Activated CD4-positive, alpha-beta memory T cell treated with anti-CD3 and anti-CD28 coated beads, Interleukin-2, amount 10 ng/mL, durations not matched to agents 7 days and 5 days (primary cell): ENCODE measurements at places on chromosomes 16 and 17. TPM values are rescaled to one million over a fixed set of nuclear protein-coding genes. Genes with fewer than 3 reads are reported as not detected.
A peak's percentile ranks its signal among the peaks of the same experiment; 100 is the strongest.

- H3K4me3 ChIP-seq = no peak overlapping the region
- peaks cover 9% of the 10 kb centered on the region for H3K4me1 ChIP-seq
- H3K27me3 ChIP-seq = peaks cover 71% of the 10 kb centered on the region
Observed at GRCh38 chr17:68601565-68602288, 560 bp upstream of the FAM20A start.

DNA sequence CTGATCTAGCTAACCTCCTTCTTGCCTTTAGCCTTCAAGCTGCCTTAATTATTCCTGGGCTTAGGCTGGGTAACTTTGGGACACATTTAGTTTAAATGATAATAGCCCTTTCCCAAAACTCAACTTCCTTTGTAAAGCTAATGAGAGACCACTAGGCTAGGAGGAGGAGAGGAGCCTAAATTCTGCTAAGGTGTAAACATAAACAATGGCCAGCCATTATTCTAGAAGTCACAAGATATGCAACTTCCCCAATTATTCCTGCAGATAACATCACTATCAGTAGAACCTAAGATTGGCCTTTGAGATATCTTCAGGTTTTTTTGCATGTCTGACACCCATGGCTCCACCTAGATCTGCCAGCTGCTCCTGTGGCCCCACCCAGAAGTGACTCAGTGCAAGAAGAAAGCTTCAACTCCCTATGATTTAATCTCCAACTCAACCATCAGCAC is 131.2 kb upstream of the FAM20A start:
- H3K27me3 ChIP-seq = peaks cover 4% of the 10 kb centered on the region
- no peak overlapping the region for H3K27ac ChIP-seq
- no peaks in the 10 kb centered on the region for H3K4me1 ChIP-seq
- H3K4me3 ChIP-seq = no peak overlapping the region

GRCh38 chr17:75270966-75271232 is at the start of gene MIF4GD:
Gene MIF4GD (minus strand): TSS chr17:75271231. CDS start chr17:75270195, 1,036 bp downstream.
- no peaks in the 10 kb centered on the region for H3K27me3 ChIP-seq
- H3K4me3 ChIP-seq = peak within 1 kb of the TSS; percentile 85
- H3K4me1 ChIP-seq = peaks cover 47% of the 10 kb centered on the region
- H3K36me3 ChIP-seq = peaks cover 40% of the 10 kb centered on the region

GRCh38 chr16:85988723-85989313 is 89.9 kb downstream of the IRF8 start:
- no peak for DNase-seq
- H3K36me3 ChIP-seq = no peaks in the 10 kb centered on the region
- no peak overlapping the region for H3K4me3 ChIP-seq
- peaks cover 15% of the 10 kb centered on the region for H3K27me3 ChIP-seq
- H3K27ac ChIP-seq = no peak overlapping the region
- peaks cover 33% of the 10 kb centered on the region for H3K4me1 ChIP-seq

DNA sequence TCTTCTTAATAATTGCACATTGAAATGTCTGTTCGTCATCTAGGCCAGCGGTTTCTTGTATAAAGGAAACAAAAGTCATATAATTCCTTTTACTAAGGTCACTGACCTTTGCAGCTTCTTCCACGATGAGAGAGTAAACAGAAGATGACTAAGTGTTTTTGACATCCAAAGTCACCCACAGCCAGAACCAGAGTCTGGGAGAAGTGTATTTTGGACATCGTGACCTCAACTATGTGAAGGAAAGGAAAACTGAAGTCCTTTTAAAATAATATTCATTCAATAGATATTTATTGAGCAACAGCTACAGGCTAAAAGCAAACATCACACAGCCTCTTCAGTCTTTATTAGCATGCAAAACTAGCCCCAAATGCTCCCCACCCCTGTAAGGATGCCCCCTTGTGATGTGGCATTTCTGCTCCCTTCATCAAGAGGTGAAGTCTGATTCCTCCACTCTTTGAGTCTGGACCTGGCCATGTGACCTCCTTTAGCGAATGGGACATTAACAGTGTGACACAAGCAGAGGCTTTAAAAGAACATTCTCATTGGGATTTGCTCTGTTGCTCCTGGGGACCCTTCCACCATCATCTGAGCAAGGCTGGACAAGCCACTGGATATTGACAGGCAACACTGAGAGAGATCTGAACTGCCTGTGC is 8.1 kb upstream of the PMP22 start:
- no peak for DNase-seq
- H3K27me3 ChIP-seq = peaks cover 2% of the 10 kb centered on the region
- peaks cover 6% of the 10 kb centered on the region for H3K4me1 ChIP-seq
- H3K27ac ChIP-seq = no peak overlapping the region
- no peak overlapping the region for H3K4me3 ChIP-seq

GRCh38 chr16:7343243-7343642 is 10.6 kb downstream of the RBFOX1 start:
- no peak for DNase-seq

GRCh38 chr16:78183437-78184237 is 84.2 kb downstream of the WWOX start:
- H3K4me1 ChIP-seq = no peaks in the 10 kb centered on the region
- no peaks in the 10 kb centered on the region for H3K36me3 ChIP-seq
- no peak for DNase-seq
- no peaks in the 10 kb centered on the region for H3K27me3 ChIP-seq
- no peak overlapping the region for H3K4me3 ChIP-seq

DNA sequence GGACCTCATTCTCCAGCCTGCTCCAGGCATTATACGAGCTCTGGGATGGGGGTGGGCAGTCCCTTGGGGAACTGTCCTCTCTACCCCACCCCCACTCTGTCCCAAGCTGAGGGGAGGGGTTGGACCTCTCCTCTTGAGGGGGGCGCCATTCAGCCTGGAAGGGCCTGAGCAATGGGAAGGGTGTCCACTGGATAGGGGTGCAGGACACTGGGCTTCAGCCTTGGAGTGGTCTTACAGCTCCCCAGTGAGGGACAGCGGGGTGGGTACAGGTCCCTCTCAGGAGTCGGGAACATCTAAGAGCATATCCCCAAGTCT is 9.5 kb upstream of the CBX8 start:
- H3K4me1 ChIP-seq = peaks cover 32% of the 10 kb centered on the region
- no peak overlapping the region for H3K4me3 ChIP-seq
- peaks cover 78% of the 10 kb centered on the region for H3K27me3 ChIP-seq
- H3K36me3 ChIP-seq = peaks cover 5% of the 10 kb centered on the region

- H3K27me3 ChIP-seq = no peaks in the 10 kb centered on the region
- no peak overlapping the region for H3K4me3 ChIP-seq
- H3K4me1 ChIP-seq = peaks cover 14% of the 10 kb centered on the region
- no peak overlapping the region for H3K27ac ChIP-seq
- DNase-seq = no peak
Observed at GRCh38 chr17:2911035-2911754, 115.0 kb downstream of the RAP1GAP2 start.

GRCh38 chr17:73998653-73999645 is 204.5 kb upstream of the RPL38 start:
- H3K27ac ChIP-seq = no peak overlapping the region
- H3K36me3 ChIP-seq = no peaks in the 10 kb centered on the region
- peaks cover 20% of the 10 kb centered on the region for H3K27me3 ChIP-seq
- no peak overlapping the region for H3K4me3 ChIP-seq
- H3K4me1 ChIP-seq = no peaks in the 10 kb centered on the region

GRCh38 chr17:28744972-28745785 is 1.4 kb downstream of the TRAF4 start:
- H3K27me3 ChIP-seq = no peaks in the 10 kb centered on the region
- H3K4me1 ChIP-seq = peaks cover 36% of the 10 kb centered on the region
- peak overlapping the region; percentile 82 for H3K4me3 ChIP-seq
- H3K27ac ChIP-seq = peak overlapping the region; percentile 82
- DNase-seq = peak; percentile 50
- H3K36me3 ChIP-seq = peaks cover 38% of the 10 kb centered on the region

- no peak for DNase-seq
- H3K27ac ChIP-seq = no peak within 1 kb of the TSS
- H3K36me3 ChIP-seq = peaks cover 2% of the 10 kb centered on the region
- peaks cover 12% of the 10 kb centered on the region for H3K4me1 ChIP-seq
- H3K27me3 ChIP-seq = peaks cover 6% of the 10 kb centered on the region
Observed at GRCh38 chr17:41837761-41838538, at the start of gene KLHL10. Gene KLHL10 (plus strand): TSS chr17:41837825. CDS start chr17:41837933, 108 bp downstream.

GRCh38 chr16:10081201-10081940 is 100.9 kb downstream of the GRIN2A start:
- no peaks in the 10 kb centered on the region for H3K27me3 ChIP-seq
- H3K36me3 ChIP-seq = no peaks in the 10 kb centered on the region
- no peak overlapping the region for H3K27ac ChIP-seq
- no peak for DNase-seq
- H3K4me3 ChIP-seq = no peak overlapping the region

GRCh38 chr17:41869426-41869825 is 4.2 kb upstream of the KLHL11 start:
- H3K4me3 ChIP-seq = no peak overlapping the region
- H3K27me3 ChIP-seq = no peaks in the 10 kb centered on the region
- H3K27ac ChIP-seq = peak overlapping the region; percentile 77
- peaks cover 46% of the 10 kb centered on the region for H3K4me1 ChIP-seq

GRCh38 chr17:63275971-63276745 is 169.9 kb downstream of the CYB561 start:
- H3K4me3 ChIP-seq = no peak overlapping the region
- H3K36me3 ChIP-seq = no peaks in the 10 kb centered on the region
- no peak for DNase-seq
- H3K27ac ChIP-seq = no peak overlapping the region
- H3K4me1 ChIP-seq = peaks cover 12% of the 10 kb centered on the region

- H3K27ac ChIP-seq = peak overlapping the region; percentile 9
- H3K27me3 ChIP-seq = no peaks in the 10 kb centered on the region
- DNase-seq = no peak
- H3K4me1 ChIP-seq = peaks cover 60% of the 10 kb centered on the region
- peaks cover 89% of the 10 kb centered on the region for H3K36me3 ChIP-seq
Observed at GRCh38 chr17:63823659-63824331, 3.4 kb upstream of the PSMC5 start.

DNA sequence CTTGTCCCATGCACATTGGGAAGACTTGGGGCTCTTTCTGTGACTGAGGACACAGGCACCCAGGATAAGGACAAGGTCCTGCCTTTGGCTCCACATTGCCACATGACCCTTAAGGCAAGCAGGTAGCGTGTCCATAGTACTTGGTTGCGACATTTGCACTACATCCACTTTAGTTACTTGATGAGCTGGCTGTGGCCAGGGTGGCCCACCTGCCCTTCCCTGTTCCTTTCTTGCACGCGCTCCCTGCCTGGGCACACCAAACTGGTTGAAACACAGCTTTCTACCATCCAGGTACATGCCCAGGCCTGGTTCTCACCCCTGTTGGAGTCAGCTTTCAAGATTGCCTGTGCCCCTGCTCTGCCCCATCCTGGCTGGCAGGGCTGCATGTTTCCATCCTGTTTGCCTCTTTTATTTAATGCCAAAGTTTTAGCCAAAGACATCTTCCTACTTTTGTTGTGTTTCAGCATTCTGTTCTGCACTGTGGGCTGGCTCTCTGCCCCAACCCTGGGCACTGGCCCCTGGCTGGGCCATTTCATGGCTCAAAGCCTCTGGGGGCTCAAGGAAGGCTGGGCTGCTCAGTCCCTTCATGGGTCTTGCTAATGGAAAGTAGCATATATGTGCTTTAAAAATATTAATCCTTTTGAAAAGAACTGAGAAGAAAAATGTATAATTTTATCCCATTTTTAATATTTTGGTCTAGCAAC is 3.2 kb downstream of the B3GNT9 start:
- no peak for DNase-seq
- H3K4me1 ChIP-seq = peaks cover 19% of the 10 kb centered on the region
- no peak overlapping the region for H3K4me3 ChIP-seq
- peak overlapping the region; percentile 68 for H3K27ac ChIP-seq

- H3K27ac ChIP-seq = no peak overlapping the region
- H3K27me3 ChIP-seq = no peaks in the 10 kb centered on the region
- no peak for DNase-seq
Observed at GRCh38 chr16:59192551-59193199, 458.6 kb upstream of the GOT2 start.

DNA sequence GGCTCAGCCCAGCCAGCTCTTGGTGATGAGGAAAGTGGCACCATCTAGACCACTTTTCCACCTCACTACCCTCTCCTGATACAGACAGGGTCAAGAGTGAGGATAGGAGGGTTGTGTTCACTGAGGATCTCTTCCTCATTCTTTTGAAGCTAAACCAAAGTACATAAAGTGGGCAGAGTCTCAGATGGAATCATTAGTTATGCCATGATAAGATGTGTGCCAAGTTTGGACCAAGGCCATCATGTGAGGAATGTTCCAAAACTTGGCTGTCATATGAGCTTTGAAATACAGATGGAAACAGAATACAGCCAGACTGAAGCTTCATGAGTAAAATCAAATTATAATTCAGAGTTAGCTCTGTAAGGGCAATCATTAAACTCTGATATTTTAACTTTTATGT is 37.2 kb downstream of the ACSM1 start:
- H3K27me3 ChIP-seq = no peaks in the 10 kb centered on the region
- no peak overlapping the region for H3K4me3 ChIP-seq
- no peak for DNase-seq
- no peak overlapping the region for H3K27ac ChIP-seq

GRCh38 chr17:48773245-48773644 is 43.8 kb downstream of the TTLL6 start:
- H3K27ac ChIP-seq = no peak overlapping the region
- DNase-seq = no peak
- no peaks in the 10 kb centered on the region for H3K36me3 ChIP-seq
- H3K27me3 ChIP-seq = peaks cover 43% of the 10 kb centered on the region

GRCh38 chr16:22192261-22193062 is 13.6 kb upstream of the EEF2K start:
- H3K27me3 ChIP-seq = peaks cover 1% of the 10 kb centered on the region
- H3K27ac ChIP-seq = peak overlapping the region; percentile 99
- H3K4me1 ChIP-seq = peaks cover 62% of the 10 kb centered on the region
- peak; percentile 87 for DNase-seq
- H3K4me3 ChIP-seq = peak overlapping the region; percentile 87

- no peak overlapping the region for H3K4me3 ChIP-seq
- H3K4me1 ChIP-seq = peaks cover 3% of the 10 kb centered on the region
- H3K36me3 ChIP-seq = no peaks in the 10 kb centered on the region
- no peak overlapping the region for H3K27ac ChIP-seq
Observed at GRCh38 chr17:4622375-4622774, 19.1 kb downstream of the ALOX15 start.

- no peak for DNase-seq
- H3K4me1 ChIP-seq = peaks cover 33% of the 10 kb centered on the region
- H3K4me3 ChIP-seq = no peak overlapping the region
- peaks cover 11% of the 10 kb centered on the region for H3K36me3 ChIP-seq
- peaks cover 8% of the 10 kb centered on the region for H3K27me3 ChIP-seq
Observed at GRCh38 chr17:40511136-40511535, 9.7 kb upstream of the TNS4 start.

- no peak overlapping the region for H3K27ac ChIP-seq
- H3K4me1 ChIP-seq = peaks cover 7% of the 10 kb centered on the region
- H3K36me3 ChIP-seq = no peaks in the 10 kb centered on the region
- no peak overlapping the region for H3K4me3 ChIP-seq
- DNase-seq = no peak
- H3K27me3 ChIP-seq = peaks cover 56% of the 10 kb centered on the region
Observed at GRCh38 chr17:48990882-48991357, 6.3 kb upstream of the IGF2BP1 start.

Gene EIF3CL
- 51.0 TPM for total RNA-seq

Gene TMEM98
- 4.4 TPM for total RNA-seq

Gene SKAP1
- 132 TPM for total RNA-seq

Gene SCGB1C2
- not detected for total RNA-seq

Gene SOCS1
- total RNA-seq = 142 TPM

Gene RASD1
- 1.5 TPM for total RNA-seq

Gene WNT3
- not detected for total RNA-seq

Gene NEUROD2
- not detected for total RNA-seq

Gene RPH3AL
- 2.8 TPM for total RNA-seq

Gene TBC1D3
- total RNA-seq = not detected

Gene SMPD3
- total RNA-seq = 0.38 TPM

Gene GPRC5C
- total RNA-seq = 0.68 TPM

Gene PRSS33
- not detected for total RNA-seq

Gene C1QTNF1
- not detected for total RNA-seq
